ENCODE measurements at places on chromosomes 7 and 10. TPM values are rescaled to one million over a fixed set of nuclear protein-coding genes. Genes with fewer than 3 reads are reported as not detected.

ADCY1 gene
- total RNA-seq, result 0.51 TPM

MACROH2A2 gene
- 62.8 TPM for total RNA-seq

UPK3BL2 gene
- 1.0 TPM for total RNA-seq

ADAM22 gene
- 1.2 TPM for total RNA-seq

- DNase-seq, result no peak
Observed at GRCh38 chr7:156927571-156928405, 21.7 kb upstream of the NOM1 start.

GRCh38 chr7:23115991-23116390, 10.4 kb downstream of the KLHL7 start:
- DNase-seq, result no peak

GRCh38 chr7:42014625-42015618, 222.1 kb downstream of the GLI3 start:
- no peak for DNase-seq

DNA sequence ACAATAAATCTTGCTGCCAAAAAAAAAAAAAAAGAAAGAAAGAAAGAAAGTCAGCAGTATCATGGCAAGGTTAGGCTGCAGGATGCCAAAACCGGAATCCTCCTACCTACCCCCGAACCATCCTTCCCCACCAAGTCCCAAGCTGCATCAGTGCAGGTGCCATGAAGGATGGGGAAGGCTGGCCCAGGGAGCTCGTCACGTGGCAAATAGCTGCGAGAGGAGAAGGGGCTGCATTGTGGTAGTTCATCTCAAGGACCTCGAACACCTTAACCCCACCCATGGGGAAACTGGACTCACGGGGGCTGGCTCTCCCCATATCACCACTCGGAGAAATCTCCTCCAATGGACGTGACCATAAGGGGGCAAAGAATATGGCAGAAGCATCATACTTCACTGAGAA, 86.2 kb downstream of the TACC2 start:
- no peak for DNase-seq

DNA sequence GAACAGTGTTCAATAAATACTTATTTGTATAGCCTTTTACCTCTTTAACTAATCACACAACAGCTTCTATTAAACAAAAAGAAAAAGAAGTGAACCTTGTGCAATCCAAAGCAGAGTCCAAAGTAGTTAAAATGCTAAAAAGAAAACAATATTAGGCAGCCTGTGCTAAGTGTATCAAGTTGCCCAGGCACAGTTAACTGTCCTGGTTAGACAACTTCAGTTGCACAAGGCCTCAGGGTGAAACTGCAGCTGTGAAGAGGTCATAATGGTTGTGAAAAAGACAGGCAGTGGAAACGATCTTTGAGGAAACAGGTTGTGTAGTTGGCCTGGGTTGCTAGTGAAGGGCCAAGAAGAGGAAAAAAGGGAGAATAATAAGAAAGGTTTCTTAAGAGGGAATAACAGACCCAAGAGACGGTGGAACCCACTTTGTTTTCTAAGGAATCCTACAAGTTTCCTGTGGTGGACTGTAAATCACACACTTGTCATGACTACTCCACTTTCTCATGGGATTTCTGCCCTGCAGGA, 6.0 kb upstream of the CROT start:
- no peak for DNase-seq

- DNase-seq, result peak; percentile 89
Observed at GRCh38 chr7:75937958-75938786, 23.2 kb downstream of the POR start.

GRCh38 chr10:15163253-15163828, 5.2 kb downstream of the NMT2 start:
- no peak for DNase-seq

DNA sequence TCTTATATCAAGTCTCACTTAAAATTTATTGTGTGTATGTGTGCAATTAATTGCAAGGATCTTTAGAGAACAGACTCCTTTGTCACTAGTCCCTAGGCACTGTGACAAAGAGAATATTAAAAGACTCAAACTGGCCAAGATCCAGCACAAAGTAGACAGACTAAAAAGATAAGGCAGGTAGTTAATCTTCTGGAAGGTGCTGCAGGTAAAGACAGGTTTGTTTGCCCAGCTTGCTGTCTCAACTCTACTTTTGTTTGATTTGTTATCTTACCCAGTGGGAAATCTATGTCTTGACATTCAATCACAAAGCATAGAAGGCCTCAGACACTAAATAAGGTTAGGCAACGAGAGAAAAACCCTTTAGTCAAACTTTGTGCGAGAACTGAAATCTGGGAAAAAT, 807.9 kb upstream of the LRRN3 start:
- no peak for DNase-seq

DNA sequence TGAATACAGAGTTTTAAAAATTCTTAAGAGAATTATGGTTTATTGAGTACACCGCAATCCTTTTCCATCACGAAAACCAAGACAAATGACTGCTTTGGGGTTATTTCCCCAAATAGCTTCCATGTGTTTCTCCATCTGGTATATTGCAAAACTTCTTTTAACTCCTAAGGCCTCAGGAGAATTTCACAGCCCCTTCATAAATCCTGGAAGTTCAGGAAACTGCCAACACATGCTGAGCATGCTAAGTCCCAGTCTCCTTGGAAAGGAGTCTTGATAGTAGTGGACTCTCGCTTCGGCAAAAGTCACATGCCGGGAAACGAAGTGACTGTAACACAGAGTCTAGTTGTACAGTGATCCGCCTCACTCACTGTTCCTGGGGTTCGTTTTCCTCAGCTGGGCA, 88.1 kb upstream of the RSU1 start:
- no peak for DNase-seq

- DNase-seq, result no peak
Observed at GRCh38 chr10:5606864-5607263, 59.5 kb downstream of the ASB13 start.

DNA sequence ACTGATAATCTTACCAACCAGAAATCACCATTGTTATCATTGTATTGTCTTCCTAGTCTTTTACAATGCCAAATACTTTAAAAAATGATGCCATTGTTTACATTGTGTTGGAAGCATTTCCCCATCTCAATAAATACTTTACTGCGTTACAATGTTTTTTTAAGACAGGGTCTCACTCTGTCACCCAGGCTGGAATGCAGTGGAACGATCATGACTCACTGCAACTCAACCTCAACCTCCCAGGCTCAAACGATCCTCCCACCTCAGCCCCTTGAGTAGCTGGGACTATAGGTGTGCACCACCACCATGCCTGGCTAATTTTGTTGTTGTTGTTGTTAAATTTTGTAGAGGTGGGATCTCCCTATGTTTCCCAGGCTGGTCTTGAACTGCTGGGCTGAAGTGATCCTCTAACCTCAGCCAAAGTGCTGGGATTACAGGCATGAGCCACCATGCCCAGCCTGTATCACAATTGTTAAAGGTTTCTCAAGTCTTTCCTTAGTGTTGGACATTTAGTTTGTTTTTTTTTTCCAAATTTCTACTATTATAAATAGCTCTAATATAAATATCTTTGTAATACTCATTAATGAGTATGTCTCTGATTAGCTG, 13.5 kb downstream of the LRMDA start:
- DNase-seq, result no peak

- DNase-seq, result no peak
Observed at GRCh38 chr7:38880454-38880853, 28.5 kb downstream of the VPS41 start.

DNA sequence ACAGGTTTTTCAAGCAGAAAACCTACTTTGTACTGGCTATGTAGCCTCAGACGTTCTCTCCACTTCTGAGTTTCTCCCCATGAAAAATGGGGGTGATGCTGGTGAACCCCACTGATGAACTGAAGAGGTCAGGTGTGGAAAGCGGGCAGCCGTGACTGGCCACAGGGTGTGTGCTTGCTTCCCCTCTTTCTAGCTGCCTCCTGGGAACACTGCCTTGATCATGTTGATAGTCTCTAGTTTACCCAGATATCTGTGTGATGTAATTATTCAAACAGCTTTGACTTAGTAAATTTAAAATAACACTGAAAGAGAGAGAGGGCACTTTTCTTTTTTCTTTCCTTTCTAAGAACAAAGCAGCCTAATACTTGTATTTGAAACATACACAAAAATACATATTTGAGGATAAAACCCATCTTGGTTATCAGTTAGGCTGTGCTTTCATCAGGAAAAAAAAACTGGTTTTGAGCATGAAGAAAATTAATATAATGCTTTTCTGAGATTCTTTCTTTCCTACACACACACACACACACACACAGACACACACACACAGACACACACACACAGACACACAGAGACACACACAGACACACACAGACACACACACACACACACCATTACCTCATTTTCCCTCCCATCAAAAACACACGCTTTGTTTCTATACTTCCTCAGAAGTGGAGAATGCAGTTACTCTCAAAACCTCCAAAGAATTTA, 76.7 kb downstream of the MACC1 start:
- no peak for DNase-seq
